ENCODE measurements at places on chromosomes 6 and 20. TPM values are rescaled to one million over a fixed set of nuclear protein-coding genes. Genes with fewer than 3 reads are reported as not detected.

Gene SCAF8
- 40.6 TPM for total RNA-seq

- no peak for DNase-seq
These were observed 172.9 kb upstream of the MCHR2 start for GRCh38 chr6:100166956-100167355.

Gene HLA-DPB1
- total RNA-seq, result 39.9 TPM

Gene PLN
- 454 TPM for total RNA-seq

Gene CRISP2
- total RNA-seq, result not detected

Gene TRIM15
- 0.36 TPM for total RNA-seq

Gene TRIM31
- 0.36 TPM for total RNA-seq

DNA sequence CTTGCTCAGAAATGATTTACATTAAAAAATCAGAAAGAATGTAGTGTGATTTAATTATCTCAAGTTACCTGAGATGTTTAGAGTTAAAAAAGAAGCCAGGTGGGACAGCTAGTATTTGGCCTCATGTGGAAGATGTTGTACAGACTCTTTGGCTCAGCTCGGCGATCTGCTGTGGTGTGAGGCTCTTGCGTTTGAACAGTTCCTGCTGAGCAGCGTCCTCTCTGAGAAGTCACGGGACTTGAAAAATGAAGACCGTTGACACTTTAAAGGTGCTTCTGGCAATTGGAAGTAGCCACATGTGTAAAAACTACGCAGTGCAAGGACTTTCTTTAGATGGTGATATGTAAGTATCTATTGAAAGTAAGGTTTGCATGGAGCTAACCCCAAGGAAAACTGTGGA, 169.0 kb downstream of the BACH2 start:
- DNase-seq, result no peak

- no peak for DNase-seq
These were observed 180.2 kb downstream of the PACRG start for GRCh38 chr6:162907876-162908481.

- no peak for DNase-seq
These were observed 101.5 kb downstream of the PHACTR3 start for GRCh38 chr20:59705651-59706399.

GRCh38 chr6:32082935-32083334, 26.2 kb downstream of the TNXB start:
- peak; percentile 90 for DNase-seq

DNA sequence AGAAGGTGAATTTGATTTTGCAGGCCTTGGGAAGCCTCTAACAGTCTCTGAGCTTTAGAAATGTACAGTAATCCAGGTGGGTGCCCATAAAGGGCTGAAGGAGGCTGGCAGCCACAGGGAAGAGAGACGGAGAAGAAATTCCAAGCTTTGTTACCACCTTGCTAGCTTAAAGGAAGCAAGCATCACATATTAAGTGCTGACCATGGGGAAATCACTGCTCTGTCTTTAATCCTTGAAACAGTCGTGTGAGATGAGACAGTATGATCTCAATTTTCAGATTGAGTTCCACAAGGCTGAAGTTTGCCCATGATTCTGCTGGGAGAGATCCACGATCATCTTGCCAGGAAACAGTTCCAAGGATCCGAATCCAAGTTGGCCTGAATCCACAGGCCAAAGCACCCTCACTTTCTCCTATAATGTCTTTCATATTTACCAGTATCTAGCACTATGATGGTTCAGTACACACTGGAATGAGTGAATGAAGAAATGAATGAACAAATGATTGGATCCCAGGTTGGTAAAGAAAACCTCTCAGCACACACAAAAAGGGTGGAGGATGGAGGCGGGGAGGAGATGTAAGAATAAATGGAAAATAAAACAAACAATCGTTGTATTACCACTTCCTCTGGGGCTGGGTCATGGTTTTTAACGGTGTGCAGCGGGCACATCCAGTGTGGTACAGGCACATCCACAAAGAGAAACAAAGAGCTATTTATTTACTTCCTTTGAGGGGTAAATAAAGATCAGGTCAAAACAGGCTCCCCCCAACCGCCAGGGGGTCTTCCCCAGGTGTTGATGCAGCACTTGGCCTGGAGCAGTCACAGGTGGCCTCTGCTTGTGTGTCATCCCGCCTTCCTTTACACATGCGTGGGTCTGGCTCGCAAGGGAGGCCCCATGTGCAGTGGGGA, 28.2 kb upstream of the TAF8 start:
- DNase-seq, result no peak

GRCh38 chr6:165117121-165117520, 192.3 kb downstream of the C6orf118 start:
- no peak for DNase-seq

Gene FNDC1
- 19.8 TPM for total RNA-seq

Gene NTSR1
- total RNA-seq, result 43.0 TPM

DNA sequence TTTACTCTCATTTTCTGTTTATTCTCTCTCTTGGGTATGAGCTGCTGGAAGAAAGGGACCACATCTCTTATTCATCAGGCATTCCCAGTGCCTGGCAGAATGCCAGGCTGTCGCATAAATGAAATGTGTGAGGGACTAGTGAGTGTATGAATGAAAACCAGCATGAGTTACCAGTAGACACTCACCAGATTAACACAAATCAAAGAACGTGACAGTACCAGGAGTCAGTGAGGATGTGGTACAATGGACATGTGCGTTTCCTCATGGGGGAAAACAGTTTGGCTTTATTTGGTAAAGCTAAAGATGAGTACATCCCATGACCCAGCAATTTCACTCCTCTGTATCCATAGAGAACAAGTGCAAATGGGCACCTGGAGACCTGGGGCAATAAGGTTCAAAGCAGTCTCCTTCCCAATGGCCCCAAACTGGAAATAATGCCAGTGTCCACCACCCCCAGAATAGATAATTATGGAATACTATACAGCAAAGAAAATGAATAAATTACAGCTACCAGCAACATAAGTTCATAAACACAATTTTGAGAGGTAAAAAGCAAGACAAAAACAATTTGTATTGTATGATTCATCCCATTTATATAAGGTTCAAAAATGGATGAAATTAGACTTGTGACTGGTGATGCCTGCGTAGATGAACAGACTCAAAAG, 93.3 kb downstream of the CDH22 start:
- no peak for DNase-seq

DNA sequence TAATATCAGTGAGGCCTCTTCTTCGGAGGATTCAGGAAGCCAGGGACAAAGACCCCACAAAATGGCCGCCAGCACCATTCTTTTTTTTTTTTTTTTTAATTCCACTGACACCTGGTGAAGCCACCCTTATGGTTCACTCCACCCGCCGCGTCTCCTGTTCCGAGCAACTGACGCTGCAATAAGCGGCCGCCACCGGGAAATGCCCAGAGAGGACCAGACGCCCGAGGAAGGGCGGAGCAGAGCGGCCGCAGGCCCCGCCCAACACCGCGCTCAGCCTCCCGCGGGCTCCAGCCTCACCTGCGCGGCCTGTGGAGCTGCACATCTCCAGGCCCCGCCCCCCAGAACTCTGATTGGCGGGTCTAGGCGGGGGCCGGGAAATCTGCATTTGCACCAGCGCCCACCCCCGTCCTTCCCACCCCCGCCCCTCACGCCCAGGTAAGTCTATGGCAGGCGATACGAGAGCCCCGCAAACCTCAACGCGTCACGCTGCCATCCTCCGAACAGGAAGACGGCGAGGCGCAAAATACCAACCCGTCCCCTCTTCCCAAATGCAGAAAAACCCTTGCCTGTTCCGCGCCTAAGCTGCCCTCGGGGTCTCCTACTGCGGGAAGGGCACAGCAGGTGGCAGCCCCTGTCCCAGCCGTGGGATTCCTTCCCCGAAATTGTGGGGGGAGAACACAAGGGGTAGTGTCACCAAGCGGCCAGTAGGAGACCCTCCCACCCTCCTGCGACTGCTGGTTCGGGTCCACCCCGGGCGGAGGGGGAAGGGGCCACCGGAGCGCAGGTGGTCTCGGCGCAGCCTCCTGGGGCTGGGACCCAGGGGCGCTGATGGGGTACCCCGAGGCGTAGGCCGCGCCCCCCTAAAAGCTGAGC, 960 bp downstream of the ATP9A start:
- DNase-seq, result peak; percentile 85

Gene SULF2
- 14.6 TPM for total RNA-seq

DNA sequence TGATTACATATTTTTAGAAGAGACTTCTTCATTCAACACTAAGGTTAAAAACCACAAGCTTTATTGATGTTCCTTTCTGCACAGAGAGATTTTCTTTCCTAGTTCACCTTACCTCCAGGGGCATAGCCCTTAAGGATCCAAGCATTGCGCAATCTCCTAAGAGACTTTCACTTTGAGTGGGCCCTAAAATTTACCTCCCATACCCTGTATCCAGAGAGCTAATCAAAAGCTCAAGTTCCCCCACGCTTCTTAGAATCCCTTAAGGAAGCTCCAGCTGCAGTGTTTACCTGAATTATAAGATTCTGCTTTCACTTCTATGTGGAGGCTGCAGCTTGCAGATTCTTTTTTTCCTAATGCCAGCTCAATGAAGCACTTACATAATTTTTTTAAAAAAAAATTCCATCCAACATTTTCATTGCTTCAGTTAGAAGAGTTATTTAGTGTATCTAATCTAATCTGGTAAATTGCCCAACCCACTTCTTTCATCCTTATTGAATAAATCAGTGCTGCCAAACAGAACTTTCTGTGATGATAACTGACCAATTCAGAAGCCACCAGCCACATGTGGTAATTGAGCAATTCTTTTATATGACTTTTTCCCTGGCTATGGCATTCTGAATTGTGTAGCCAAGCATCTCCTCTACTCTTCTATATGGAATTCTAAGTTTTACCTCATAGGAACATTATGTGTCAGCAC, 24.6 kb upstream of the SPTLC3 start:
- no peak for DNase-seq

DNA sequence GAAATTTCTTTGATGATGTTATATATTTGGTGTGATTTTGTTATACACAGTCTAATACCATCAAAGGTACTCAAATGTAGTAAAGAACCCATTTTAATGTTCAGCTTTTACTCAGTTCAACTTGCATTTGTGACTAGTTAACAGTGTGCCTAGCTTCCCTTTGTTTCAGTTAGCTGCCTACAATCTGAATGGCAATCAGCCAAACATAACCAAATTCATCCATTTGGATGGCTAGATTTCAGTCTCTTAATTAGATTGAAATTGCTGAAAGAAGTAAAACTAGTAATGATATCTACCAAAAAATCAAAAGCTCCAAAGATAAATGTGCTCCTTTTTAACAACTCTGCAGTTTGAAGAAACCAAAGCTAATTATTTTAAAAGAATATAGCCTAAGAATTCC, 6.9 kb downstream of the EPHA7 start:
- no peak for DNase-seq

- no peak for DNase-seq
These were observed 388.3 kb downstream of the BMP2 start for GRCh38 chr20:7155794-7156193.

GRCh38 chr6:139698526-139699176, 324.2 kb upstream of the CITED2 start:
- DNase-seq, result peak; percentile 70

DNA sequence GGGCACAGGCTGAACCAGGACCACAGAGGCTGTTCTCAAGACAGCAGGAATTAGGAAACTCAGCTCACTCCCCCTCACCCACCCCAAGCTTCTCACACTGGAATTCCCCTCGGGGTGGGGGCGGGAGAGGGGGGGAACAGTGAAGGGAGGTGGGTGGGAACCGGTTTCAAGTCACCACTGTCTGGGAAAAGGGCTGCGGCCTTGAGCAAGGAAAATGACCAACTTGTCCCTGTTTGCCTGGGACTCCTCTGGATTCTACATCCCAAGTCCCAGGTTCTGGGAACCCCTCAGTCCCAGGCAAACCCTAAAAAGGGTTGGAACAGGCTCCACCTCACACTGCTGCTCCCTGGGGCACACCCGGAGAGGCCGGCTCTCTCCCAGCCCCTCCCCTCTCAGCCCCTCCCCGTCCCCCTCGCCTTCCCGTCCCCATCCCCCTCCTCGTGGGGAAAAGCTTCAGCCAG, 230.7 kb downstream of the TFAP2C start:
- no peak for DNase-seq

- no peak for DNase-seq
These were observed 222.6 kb upstream of the MARCKS start for GRCh38 chr6:113634352-113635163.

Gene MUC21
- total RNA-seq, result not detected

- DNase-seq, result no peak
These were observed 35.4 kb upstream of the HFE start for GRCh38 chr6:26051665-26052310.

Gene HLA-DQB2
- 1.1 TPM for total RNA-seq

- no peak for DNase-seq
These were observed 207.9 kb upstream of the EYA4 start for GRCh38 chr6:133033263-133033662.

Gene CST5
- total RNA-seq, result not detected

Gene TSBP1
- not detected for total RNA-seq

DNA sequence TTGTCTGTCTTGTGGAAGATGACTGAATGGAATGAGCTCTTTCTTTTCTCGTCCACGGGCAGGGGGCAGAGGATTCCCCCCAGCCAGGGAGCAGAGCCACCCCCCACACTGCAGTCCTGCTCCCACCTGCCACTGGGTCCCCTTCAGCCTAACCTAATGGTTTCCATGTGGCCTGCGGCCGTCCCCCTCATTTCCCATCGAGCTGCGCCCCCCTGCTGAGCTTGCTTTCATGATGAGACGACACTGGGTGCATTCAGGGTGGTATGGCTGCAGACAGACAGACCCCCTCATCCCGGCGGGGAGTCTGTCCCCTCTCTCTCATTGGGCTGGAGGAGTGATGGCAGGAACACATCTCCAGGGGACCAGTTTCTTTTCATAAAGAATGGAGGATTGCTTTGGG, 140.8 kb downstream of the DTNBP1 start:
- DNase-seq, result peak; percentile 55

GRCh38 chr6:34155471-34156300, 9.8 kb upstream of the GRM4 start:
- peak; percentile 34 for DNase-seq

DNA sequence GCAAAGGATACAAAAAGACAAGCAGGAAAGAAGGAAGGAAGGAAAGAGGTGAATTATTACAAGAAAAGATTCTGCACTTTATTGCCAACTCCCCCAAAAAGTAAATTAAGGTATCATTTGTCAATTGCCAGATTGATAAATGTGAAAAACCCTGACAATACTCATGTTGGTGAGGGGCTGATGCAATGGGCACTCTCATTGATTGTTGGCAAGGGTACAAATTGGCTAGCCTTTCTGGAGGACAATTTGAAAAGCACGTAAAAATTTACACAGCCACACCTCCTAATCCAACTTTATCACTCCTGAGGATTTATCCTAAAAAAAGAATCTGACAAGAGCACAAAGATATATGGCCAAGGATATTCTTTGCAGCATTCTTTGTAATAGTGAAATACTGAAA, 47.7 kb downstream of the SCML4 start:
- DNase-seq, result no peak
